ENCODE measurements at places on chromosomes 13 and 19.

DNA sequence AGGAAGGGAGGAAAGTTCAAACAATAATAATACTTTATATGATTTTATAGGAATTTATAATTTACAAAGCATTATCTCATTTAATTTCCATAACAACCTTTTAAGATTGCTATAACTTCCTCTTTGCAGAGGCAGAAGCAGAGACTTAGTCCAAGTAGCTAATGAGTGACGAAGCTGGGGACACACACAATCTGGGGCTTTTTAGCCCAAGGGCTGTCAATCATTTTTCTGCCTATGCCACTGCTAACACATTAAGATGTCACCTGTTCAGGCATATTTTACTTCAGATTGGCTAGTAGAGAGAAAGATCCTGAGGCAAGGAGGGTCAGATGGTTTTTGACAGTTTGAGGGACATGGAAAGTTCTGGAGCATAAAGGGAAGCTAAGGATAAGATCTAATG is 12.6 kb downstream of the SCEL start:
- DNase-seq: no peak

DNA sequence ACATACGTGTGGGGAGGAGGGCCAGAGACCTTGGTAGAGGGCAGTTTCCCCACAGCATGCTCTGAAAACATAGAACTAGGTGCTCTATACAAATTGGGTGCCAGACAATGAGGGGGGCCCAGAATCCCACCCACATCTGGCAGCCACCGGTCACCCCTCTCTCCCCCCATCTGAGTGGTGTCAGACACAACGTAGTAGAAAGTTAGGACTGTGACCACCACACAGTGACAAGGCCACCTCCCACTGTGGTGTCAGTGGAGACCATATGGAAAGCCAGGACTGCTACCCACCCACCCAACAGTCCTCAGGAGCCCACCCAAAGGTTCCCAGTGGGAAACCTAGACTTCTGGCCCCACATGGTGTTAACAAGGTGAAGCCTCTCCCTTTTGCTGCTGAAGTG is 2.1 kb upstream of the ATP4B start:
- no peak for DNase-seq

DNA sequence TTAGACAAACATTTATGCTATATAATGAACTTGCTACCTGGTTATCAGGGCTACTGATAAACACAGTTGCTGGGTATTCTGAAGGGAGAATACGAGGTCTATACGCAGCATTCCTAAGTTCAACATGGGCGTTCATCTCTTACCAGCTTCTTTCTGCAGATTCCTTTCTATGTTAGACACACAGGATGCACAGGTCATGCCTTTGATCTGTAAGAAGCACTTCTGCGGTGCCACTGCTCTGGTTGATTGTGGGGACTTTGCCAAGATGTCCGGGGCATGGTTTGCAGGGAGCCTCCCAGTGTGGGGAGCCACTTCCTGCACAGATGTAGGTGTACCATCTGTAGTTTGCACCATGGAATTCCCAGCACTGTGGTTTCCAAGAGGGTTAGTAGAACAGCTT is 40.9 kb downstream of the ATP7B start:
- DNase-seq: no peak

- DNase-seq: no peak
Measured at GRCh38 chr13:114164681-114165429, 14.2 kb upstream of the CFAP97D2 start.

GRCh38 chr13:75447493-75447892 is 34.5 kb downstream of the TBC1D4 start:
- DNase-seq: no peak

- DNase-seq: no peak
Measured at GRCh38 chr19:41621226-41621625, 5.6 kb downstream of the CEACAM4 start.

- no peak for DNase-seq
Measured at GRCh38 chr19:54191811-54192453, 824 bp downstream of the TSEN34 start.

- no peak for DNase-seq
Measured at GRCh38 chr19:9156304-9156703, 16.1 kb downstream of the ZNF317 start.

GRCh38 chr13:51534041-51534817 is 50.0 kb upstream of the WDFY2 start:
- no peak for DNase-seq

DNA sequence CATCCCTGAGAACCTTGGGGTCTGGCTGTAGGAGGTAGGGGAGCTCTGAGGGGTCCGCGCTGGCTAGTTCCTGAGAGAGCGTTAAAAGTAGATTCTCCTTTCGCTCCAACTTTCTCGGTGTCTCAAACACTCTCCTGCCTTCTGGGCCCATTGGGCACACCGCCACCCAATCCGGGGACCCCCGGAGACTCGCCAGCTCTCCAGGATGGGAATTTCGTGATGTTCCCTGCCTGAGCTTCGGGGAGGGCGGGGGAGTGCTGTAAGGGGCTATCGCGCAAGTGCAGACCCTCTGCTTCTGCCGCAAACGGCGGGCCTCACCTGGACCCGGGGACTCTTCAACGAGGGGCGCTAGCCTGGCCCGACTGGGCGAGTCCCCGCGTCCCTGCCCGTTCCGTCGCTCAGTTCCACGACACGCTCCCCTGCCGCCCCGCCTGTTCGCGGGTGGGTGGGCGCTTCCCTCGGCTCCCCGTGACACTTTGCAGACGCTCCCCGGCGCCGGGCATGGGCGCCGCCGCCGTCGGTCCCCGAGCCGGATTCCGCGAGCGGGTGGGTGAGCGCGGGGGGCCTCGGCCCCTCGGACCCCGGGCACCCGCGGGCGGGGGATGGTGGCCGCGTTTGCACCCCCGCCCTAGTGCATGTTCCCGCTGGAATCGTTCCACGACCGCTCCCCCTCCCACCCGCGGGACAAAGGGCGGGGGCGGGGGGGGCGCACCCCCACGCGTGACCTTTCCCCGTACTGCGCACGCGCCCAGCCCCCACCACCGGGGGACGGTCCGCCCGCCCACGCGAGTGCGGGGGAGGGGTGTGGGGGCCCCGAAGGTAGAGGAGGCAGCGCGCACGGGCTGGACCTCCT is at the start of gene CCDC106:
TSS of gene CCDC106 (plus strand) at position 481 of the 853 bp plus-strand sequence. CDS start 835 bp downstream, outside the sequence.
- DNase-seq: peak; percentile 42

- no peak for DNase-seq
Measured at GRCh38 chr13:49346460-49346859, 97.4 kb downstream of the CAB39L start.

DNA sequence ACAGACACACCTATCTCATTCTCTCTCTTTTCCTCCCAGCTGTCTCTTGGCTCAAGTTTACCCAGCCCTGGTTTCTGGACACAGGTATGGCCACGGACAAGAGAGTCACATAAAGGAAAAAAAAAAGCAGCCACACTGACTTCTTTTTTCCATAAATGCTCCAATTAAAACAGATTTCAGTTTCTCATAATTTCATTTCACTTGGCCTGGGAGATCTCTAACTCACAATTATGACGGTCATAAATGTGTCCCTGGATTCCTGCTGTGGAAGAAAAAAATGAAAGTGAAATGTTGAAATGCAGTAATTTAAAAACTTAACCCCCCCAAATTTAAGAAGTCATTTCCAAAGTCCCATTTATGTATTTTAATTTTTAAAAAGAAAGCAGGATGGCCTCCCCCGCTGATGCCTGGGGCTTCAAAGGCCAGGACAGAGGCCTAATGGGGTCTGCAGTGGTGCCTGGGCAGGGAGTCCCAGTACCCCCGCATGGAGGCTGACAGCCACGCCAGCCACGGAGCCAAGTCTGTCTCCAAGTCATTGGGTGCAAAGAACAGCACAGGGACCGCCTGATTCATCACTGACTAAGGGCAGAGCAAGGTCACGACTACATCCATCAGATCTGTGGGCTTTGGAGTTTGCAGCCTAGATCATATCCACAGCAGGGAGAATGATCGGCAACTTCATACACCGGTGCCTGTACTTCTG is 79.7 kb downstream of the TSHZ3 start:
- DNase-seq: no peak

- no peak for DNase-seq
Measured at GRCh38 chr19:13917888-13918406, 11.9 kb downstream of the CC2D1A start.

DNA sequence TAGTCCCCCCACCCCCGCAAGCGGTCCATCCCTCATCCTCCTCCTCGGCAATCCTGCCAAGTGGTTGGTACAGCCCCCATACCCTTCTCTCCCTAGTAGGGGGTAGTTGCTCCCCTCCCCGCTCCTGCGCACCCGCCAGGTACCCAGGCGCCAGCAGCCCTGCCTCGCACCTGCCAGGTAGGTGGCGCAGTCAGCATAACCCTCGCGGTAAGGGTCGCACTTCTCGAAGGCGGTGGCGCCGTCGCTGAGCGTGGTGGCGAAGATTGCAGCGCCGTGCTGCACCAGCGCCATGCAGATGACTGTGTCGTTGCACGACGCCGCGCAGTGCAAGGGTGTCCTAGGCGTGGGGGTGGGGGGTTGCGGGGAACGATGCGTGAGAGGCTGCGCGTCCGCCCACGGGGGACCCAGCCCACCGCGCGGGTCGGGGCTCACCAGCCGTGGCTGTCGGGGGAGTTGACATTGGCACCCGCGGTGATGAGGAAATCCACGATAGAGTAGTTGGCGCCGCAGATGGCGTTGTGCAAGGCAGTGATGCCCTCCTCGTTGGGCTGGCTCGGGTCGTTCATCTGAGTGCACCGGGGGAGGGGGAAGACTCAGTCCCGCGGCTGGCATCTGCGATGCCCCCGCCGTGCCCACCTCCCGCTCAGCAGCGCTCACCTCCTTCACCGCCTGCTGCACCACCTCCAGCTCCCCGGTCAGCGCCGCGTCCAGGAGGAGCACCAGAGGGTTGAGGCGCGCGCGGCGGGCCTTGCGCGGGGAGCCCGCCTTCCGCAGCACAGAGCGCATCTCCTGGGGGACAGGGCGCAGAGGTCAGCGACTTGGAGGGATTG is 15.2 kb upstream of the ERCC2 start:
- DNase-seq: no peak

GRCh38 chr19:46435009-46435408 is 6.3 kb upstream of the PNMA8C start:
- DNase-seq: no peak

GRCh38 chr19:13526552-13526951 is 20.3 kb upstream of the CACNA1A start:
- DNase-seq: no peak

GRCh38 chr13:73991884-73992283 is 142.3 kb downstream of the KLF12 start:
- DNase-seq: peak; percentile 41

DNA sequence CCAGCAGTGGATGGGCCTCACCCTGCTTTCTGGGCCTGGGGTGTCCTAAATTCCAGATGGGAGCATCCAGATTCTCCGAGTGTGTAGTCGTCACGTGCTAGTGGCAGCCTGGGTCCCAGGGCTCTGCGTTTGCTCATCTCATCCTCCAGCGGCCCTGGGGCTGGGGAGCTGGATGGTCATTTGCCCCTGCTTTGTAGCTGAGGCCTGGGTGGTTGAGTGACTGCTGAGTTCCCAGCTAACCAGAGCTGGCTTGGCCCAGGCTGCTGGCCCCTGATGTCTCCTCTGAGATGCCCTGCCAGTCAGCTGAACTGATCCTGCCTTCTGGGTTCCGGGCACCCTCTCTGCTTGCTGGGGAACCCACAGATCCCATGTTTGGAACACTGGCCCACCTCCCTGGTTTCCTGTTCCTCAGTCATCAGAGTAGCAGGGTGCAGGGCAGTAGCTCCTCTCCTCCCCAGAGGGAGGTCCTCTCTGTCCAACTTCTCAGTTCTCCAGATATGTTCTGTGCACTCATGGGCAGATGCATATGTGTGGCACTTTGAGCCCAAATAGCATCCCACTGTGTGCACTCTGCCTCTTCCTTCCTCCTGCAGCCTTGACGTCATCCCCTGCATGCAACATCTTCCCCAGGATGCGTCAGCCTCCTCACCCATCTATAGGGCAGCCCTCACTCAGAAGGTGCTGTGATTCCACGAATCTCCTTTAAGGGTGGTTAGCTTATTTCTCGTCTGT is 22.4 kb upstream of the CRTC1 start:
- DNase-seq: no peak

GRCh38 chr19:37669450-37669914 is 14.2 kb upstream of the ZFP30 start:
- DNase-seq: no peak

DNA sequence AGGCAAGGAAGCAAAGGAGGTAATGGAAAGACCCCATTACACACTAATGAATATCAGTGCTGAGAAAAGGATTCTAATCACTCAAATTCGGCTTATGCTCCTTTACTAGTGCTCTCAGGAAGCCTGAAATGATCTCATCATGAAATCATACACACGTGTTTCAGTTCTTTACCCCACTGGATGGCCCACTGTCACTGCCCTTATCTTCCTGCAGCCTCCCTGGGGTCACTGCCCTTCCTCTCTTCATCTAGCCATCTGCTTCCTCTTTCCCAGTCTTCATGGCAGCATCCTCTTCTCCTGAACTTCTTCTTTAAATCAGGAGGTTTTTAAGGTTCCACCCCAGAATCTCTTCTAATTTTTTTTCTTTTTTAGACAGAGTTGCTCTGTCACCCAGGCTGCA is 27.9 kb upstream of the EEF1AKMT1 start:
- no peak for DNase-seq
